ENCODE measurements at places on chromosomes 1 and 21.

DNA sequence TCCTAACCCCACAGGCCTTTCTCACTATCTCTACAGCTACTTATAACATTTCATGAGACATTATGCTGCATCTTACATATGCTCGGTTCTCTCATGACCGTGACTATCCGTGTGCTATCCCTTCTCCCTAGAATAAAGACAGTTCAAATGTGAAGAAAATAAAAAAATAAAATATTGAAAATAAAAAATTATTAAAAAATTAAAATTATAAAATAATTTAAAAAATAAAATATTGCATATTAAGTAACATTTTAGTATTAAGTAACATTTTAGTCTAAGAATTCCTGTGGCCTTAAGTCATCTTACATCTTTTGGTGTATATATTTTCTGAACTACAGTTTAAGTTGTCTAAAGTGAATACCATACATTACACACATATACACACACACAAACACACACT is 415.5 kb downstream of the DPYD start:
- no peak for DNase-seq

GRCh38 chr1:234271243-234271606 is 102.0 kb upstream of the COA6 start:
- no peak for DNase-seq

- DNase-seq: peak; percentile 92
Observed at GRCh38 chr1:183022202-183023145, 746 bp upstream of the LAMC1 start.

DNA sequence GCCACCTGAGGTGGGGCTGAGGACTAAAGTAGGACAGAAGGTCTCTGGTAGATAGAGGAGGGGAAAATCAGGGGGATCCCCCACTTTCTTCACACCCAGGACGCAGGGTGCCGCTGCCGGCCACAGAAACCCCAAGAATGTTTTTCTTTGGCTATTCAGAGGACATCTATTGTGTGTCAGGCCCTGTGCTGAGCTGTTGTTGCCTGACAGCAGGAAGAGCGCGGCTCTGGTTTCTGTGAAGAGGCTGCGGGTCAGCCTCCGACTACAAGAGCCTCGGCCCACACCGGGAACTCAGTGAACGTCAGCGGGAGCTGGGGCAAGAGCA is 407 bp upstream of the PIGV start:
- no peak for DNase-seq

GRCh38 chr1:19975423-19976193 is 3.8 kb downstream of the PLA2G2A start:
- DNase-seq: no peak

DNA sequence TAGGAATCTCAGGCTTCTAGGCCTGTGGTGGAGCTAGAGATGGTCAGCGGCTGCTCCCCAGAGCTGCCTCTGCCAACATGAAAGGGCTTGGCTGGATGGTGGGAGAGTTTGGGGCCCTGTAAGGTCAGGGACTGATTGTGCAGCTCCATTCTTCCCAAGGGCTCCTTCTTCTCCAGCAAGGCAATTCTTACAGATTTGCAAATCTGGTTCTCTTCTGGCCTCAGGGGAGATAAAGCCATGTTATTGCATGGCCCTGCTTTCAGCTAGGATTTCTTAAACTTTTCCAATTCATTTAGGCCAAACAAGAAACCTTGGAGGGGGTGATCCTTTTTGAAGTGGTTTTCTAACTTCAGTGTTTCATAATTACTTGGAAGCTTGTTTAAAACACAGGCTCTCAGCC is 213.4 kb downstream of the PRDM2 start:
- DNase-seq: no peak

GRCh38 chr1:208113011-208113410 is 131.2 kb downstream of the PLXNA2 start:
- DNase-seq: no peak

DNA sequence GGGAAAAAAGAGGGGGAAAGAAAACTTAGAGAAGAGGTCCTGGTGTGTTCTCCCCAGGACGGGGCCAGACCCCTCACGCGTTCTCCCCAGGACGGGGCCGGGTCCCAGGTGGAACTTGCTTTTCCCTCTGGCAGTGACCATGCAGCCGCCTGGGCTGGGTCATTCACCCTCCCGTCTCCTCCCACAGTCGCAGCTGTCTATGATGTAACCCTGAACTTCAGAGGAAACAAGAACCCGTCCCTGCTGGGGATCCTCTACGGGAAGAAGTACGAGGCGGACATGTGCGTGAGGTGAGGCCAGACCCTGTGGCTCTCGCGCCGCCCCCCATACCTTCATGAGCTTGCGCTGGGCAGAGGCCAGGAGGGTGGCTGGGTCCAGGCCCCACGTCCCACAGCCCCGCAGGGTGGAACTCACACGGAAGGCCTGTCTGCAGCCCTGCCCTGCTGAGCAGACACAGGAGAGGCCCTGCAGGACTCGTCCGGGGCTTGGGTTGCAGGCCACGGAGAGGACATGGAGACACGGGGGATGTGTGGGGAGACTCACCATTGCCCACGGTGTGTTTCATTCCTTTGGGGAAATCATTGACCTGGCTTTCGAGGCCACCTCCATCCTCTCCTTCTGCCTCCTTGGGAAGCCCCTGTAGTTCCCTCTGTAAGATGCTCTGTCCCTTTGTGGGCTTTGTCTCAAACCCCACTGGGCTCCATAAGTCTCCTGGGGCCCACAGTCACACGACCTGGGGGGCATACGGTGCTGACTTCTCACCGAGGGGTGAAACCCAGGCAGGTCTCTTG is 40.7 kb upstream of the TRAPPC10 start:
- no peak for DNase-seq

DNA sequence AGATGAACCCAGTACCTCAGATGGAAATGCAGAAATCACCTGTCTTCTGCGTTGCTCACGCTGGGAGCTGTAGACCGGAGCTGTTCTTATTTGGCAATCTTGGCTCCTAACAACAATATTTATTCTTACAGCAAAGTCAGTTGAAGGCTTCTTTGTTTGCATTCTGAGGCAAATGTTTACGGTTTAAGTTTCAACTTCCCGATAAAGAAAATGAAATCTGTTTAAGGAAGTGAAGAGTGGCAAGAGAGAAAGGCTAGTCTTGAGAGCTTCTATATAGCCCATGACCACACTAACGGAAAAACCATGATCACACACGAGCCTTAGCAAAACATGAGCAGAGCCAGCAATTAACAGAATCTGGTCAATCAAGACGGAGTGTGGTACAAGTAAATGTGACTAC is 122.6 kb upstream of the ZNHIT6 start:
- DNase-seq: no peak

DNA sequence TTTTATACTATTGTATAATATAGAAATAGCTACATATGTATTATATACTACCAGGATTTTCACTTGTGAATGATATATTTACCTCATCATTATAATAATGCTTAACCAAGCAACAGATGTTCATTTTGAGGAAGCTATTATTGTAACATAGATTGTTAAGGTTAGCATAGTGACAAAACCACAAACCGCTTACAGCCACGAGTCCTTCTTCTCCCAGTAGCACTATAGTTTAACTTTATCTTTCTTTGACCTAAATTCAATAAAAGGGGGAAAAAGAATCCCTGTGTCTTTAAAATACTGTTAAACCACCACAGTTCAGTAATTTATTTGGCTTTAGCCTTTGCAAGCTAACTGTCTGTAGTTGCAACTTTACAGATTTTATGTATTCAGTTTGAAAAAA is 1039.4 kb upstream of the B3GALT2 start:
- no peak for DNase-seq

DNA sequence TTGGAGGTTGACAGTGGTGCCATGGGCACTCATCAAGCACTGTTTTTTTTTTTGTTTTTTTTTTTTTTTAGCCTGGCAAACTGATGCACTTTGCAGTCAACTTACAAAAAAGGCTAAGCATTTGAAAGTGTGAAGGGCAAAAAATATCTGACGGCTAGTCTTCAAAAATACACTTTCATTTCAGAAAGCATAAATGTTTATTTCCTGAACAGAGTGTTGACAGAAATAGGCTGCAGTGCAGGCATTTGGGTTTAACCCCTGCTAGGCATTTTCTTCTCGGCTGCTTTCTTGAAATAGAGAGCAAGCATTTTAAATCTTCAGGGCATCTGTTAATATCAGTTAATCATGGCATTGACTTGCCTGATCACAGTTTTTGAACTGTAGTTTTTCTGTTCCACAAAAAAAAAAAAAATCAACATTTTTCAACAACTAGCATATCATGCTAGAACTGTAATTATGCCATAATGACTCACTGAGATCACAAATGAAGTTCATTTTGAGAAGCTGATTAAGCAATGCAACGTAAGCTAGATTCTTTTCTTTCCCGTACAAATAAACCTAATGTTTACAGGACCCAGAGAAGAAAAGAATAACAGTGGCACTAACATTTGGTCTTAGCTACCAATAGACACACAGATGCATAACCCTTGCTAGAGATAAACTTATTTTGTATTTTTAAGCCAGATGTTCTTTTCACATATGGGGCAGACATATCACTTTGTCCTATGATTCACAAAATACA is 100.4 kb upstream of the USH2A start:
- DNase-seq: no peak

DNA sequence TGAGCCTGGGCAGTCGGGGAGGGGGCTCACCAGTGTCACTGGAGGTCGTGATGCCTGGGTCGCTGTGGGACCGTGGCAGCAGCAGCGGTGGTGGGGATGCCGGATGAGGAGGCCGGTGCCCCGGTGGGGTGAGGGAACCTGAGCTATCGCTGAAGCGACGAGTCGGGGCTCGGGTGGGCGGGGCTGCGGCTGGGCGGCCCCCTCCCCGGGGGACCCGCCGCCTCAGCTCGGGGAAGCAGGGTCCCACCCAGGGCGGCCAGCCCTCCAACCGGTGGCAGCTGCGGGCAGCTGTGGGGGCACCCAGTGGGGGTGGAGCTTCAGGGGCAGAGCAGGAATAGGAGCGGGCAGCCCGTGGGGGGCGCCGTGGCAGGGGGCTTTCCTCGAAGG is 5.0 kb downstream of the ENTREP3 start:
- DNase-seq: no peak

- no peak for DNase-seq
Observed at GRCh38 chr1:55280731-55281130, 65.6 kb upstream of the USP24 start.

DNA sequence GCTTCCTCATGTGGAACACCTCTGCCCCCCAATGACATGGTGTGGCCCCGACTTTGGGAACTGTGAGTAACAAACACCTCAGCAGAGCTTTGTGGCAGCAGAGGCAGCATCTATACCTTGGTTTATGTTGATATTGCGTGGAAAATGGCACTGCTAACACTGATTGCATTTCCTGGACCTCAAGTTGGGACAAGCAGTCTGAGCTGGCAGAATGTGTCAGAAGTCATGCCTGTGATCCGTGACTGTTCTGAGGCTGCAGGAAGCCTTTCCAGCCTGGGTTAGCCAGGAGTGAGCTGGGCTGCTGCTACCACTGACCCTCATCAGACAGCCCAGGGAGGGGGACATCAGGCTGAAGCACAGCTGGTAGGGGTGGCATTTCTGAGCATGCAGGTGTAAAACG is 268.5 kb downstream of the KCNJ6 start:
- DNase-seq: no peak

DNA sequence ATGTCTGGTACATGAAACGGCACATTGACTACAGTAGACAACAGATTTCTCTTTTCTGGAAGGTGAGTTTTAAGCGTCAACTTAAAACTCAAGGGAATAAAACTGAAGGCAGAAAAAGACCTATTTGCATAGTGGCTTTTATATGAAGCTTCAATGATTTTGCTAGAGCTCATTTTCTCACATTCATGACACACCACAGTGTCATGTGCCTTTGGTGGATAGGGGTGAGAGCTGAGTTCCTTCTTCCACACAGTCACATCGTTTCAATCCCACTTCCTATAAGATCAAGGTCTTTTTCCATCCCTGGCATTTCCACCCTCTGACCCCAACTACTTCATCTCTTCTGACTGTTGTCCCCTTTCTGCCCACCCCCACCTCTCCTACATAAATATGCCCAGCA is 31.0 kb downstream of the IL12RB2 start:
- DNase-seq: no peak

- no peak for DNase-seq
Observed at GRCh38 chr21:44849616-44850130, 23.8 kb downstream of the PTTG1IP start.

DNA sequence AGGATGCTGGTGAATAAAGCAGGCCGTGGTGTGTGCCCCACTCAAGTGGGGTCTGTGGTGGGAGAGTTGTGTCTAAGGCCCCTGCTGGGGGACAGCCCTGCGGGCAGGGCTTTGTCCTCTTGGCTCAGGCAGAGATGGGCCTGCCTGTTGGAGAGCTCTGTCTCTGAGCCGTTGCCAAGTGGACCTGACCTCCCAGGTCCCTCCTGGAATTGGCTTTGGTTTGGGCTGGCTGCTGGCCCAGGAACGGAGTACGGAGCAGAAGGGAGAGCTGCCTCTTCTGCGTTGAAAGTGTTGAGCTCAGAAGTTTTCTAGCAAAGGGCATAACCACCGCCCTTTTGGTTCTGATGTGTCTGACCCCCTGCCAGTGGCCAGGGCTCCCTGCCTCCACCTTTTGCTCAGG is 153.9 kb downstream of the PEX14 start:
- DNase-seq: no peak

GRCh38 chr1:169108863-169109560 is 2.5 kb downstream of the ATP1B1 start:
- DNase-seq: no peak

GRCh38 chr1:159829822-159830465 is 3.3 kb downstream of the SLAMF8 start:
- DNase-seq: peak; percentile 76

- DNase-seq: no peak
Observed at GRCh38 chr1:206015071-206015470, 8.6 kb downstream of the CTSE start.

GRCh38 chr1:40709100-40709801 is 17.7 kb downstream of the NFYC start:
- DNase-seq: peak; percentile 91

DNA sequence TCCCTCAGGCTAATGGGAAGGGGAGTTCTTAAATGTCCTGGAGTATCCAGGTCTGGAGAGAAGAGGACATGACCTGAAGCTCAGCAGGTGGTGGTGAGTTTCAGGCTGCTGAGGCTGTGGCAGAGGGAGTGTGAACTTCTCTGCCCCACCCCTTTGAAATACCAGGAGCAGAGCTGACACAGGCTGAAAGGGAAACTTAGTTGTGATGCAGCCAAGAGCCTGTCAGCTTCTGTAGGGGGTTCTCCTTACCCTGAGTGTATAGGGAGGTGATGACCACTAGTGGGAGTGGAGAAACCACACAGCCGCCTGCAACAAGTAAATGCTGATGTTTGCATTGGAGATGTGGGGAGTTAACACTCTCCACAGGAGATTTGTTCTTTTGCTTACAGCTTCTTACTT is 152.3 kb downstream of the FCRL5 start:
- DNase-seq: no peak

- DNase-seq: peak; percentile 77
Observed at GRCh38 chr1:89873770-89874169, 52.9 kb downstream of the LRRC8D start.

- DNase-seq: no peak
Observed at GRCh38 chr1:171581226-171581625, 40.8 kb upstream of the MYOCOS start.

GRCh38 chr21:39117440-39117970 is 65.7 kb downstream of the PSMG1 start:
- no peak for DNase-seq
